ENCODE measurements at places on chromosomes 3 and 15.

GRCh38 chr3:161031134-161031533 lies 74.0 kb downstream of the B3GALNT1 start:
- no peak for DNase-seq

- DNase-seq: no peak
Measured at GRCh38 chr3:75015280-75015679, 400.8 kb upstream of the CNTN3 start.

GRCh38 chr15:85559530-85559929 lies 179.1 kb downstream of the AKAP13 start:
- no peak for DNase-seq

DNA sequence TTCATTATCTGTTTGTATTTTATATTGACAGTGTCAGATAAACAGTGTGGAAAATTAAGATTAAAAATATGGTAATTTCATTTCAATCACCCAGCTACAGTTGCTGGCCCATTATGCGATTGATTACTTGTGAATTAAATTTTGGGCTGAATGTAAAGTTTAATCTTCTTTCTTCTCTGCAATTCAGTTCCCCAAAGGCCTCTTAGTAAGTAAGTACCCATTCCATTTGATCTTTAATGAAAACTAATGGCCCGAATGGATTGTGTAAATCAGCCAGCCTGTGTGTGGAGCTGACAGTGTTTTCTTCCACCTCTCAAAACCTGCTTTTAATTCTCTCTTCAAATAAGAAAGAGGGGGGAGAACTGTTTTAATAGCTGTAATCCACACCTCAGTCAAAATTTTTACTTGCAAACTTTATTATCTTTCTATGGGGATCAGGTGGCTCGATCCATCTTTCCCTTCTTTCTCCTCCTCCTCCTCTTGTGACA lies 307.1 kb downstream of the IL20RB start:
- no peak for DNase-seq

DNA sequence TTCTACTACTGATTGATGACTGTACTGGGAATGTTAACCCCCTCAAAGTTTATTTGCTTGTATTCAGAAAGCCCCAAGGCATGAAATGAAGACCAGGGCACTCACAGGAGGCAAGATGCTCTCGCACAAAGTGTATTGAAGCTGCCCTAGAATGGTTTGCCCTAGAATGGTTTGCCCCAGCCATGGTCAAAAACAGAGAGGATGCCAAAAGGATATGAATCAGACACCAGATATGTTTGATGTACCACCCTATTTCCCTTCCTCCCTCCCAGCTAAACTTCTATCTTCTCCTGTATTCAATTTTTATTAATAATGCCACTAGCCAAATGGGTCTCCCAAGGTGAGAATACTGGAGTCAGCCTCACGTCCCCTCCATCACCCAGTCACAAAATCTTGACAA lies 101.3 kb downstream of the TMCO5A start:
- DNase-seq: no peak

- DNase-seq: no peak
Measured at GRCh38 chr15:52251144-52251860, 44.3 kb downstream of the MYO5C start.

GRCh38 chr15:74417225-74417624 lies 16.5 kb downstream of the SEMA7A start:
- DNase-seq: no peak

- DNase-seq: no peak
Measured at GRCh38 chr3:185552358-185552877, at the start of gene LIPH. LIPH (minus strand) TSS chr3:185552588; CDS start chr3:185552471, 117 bp downstream.

DNA sequence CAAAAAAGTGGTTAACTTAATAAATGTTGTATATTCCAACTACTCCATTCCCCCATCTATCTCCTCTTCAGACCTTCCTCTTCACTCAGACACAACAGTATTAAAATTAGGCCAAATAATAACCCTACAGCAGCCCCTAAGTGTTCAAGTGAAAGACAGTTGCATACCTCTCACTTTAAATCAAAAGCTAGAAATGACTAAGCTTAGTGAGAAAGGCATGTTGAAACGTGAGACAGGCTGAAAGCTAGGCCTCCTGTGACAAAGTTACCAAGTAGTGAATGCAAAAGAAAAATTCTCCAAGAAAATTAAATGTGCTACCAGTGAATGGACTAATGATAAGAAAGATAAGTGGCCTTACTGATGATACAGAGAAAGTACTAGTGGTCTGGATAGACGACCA lies 71.7 kb downstream of the ANKRD28 start:
- DNase-seq: no peak

DNA sequence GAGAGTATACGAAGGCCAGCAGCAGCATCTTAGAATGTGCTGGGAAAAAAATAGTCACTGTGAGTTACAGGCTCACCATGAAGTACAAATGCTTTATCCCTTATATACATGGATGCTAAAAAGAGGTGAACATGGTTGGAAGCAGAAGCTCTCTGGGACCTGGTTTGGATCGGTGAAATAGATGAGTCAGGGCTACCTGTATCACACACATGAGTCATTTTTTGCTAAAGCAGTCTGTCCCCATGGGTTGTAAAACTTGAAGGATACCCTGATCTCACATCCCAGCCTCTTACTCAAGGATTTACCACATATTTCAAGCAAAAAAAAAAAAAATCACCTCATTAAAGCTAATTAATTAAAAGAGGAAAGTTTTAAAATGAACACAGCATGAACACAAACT lies 6.9 kb upstream of the SERPINI2 start:
- no peak for DNase-seq

DNA sequence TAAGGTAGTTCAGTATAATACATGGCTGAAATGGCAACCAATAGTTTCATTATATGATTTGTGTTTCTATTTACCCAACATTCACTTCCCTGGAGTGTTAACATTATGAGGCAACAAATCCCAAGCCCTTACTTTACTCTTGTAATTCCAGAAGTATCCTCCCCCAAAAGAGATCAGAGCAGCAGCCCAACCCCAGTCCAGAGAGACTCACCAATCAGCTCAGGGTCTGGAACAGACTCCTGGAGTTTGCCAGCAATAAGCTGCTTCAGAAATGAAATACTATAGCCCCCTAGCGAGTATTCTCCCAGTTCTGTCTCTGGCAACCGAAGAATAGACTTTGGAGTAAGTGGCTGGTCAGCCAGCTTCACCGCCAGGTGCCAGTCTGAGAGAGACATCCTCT lies 2.5 kb downstream of the UBL7 start:
- no peak for DNase-seq
